ENCODE measurements at places on chromosomes 7 and 10.

- DNase-seq: no peak
Measured at GRCh38 chr7:141291541-141291940, 217.7 kb downstream of the TMEM178B start.

DNA sequence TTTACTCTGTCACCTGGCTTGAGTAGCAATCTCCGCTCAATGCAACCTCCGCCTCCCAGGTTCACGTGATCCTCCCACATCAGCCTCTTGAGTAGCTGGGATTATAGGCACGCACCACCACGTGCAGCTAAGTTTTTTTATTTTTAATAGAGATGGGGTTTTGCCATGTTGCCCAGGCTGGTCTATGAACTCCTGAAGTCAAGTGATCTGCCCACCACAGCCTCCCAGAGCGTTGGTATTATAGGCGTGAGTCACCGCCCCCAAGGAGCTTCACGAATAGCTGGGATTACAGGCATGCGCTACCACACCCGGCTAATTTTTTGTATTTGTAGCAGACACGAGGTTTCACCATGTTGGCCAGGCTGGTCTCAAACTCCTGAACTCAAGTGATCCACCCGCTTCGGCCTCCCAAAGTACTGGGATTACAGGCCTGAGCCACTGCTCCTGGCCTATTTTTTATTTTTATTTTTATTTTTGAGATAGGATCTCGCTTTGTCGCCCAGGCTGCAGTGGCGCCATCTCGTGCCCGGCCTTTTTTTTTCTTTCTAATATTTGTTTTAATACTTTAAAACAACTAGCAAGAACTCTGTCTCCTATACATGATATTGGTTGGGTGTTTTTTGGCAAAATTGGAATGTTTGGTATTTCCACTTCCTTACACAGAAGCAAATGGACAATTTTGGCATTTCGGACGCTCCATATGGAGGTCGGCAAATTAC, 1.1 kb downstream of the EFCAB10 start:
- DNase-seq: no peak

DNA sequence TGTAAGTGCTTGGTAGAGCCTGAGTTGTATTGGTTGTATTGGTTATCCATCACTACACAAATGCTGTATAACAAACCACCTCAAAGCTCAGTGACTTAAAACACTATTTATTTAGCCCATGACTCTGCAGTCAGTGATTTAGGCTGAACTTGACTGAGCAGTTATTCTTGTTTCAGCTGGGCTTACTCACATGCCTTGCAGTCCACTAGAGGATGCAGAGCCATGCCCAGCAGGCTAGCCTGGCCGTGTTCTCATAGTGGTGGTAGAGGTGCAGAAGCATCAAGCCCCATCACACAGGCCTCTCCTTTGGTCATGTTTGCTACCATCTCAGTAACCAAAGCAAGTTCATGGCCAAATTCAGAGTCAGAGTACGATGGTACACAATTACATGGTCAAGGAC, 43.9 kb downstream of the LUC7L2 start:
- no peak for DNase-seq

DNA sequence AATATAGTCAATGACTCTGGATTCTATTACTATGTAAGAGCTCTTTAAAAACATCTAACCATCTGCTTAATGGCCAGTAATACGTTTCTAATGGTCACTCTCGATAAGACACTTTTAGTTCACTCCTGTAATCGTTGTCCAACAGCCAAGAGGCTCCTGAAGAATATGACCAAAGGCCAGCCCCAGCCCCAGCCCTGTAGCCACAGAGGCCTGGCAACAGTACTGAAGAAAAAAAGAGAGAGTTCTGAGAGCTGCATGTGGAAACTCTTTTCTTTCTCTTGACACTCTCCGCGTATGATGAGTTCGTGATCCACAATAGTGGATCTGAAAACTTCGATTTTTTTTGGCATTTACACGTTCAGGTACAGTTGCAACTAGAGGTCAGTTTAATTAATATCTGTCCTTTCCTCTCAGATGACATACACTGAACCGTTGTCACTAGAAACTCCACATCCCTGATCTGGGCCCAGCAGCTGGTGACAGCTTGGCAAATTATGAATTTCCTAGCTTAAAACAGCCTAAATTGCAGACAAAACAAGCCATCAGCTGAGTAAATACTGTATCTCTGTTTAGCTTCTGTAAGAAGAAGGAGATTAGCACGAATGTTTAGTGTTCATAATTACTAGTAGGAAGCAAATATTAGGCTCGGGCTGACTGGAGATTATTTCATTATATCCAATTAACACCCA, 456.7 kb downstream of the LRMDA start:
- no peak for DNase-seq

DNA sequence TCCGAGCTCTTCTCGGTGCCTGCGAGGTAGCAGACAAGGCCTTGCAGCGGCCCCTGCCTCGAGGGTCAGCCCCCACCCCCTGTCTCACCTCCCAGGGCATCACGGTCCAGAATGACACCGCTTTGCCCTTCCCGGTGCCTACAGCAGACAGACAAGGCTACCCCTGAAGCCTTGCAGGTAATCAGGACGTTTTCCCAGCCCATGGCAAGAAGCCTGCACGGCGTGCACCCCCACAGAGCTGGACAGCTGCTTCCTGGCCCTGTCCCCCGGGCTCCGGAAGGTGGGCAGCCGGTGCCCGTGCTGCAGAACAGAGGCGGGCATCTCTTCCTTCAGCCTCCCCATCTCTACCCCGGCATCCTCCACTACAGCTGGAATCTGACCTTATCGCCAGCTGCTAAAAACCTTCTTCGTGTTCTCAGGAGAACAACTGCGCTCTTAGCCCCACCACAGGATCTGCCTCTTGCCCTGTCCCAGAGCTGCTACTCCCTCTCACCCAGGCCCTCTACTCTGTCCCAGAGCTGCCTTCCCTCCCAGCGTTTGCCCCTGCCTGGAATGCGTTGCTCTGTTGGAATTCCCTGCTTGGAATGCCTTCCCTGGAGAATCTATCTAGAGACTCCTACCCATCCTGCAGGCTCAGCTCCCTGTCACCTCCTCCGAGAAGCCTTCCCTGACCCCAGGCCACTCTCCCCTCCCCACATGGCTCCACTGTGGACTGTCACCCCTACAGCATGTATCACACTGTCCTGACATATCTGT, 4.7 kb downstream of the MYL10 start:
- no peak for DNase-seq

GRCh38 chr7:21076574-21076973, 289.9 kb upstream of the SP8 start:
- DNase-seq: no peak

DNA sequence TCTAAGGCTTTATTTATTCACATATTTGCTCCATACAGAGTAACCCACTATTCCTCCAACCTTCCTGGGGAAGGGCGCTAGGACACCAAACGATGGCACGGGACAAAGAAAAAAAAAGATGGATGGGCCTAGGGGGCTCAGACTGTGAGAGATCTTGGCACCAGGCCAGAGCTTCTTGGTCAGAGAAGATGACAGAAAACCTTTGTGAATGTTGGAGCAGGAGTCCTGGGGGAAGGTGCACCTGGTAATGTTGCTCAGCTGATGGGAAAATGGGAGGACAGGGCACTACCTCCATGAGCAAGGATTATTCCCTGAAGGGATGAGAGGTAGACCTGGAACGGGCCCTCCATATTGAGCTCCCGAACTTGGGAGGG, 1.4 kb upstream of the SH3PXD2A start:
- DNase-seq: no peak

- no peak for DNase-seq
Measured at GRCh38 chr10:3825862-3826351, 40.9 kb upstream of the KLF6 start.

DNA sequence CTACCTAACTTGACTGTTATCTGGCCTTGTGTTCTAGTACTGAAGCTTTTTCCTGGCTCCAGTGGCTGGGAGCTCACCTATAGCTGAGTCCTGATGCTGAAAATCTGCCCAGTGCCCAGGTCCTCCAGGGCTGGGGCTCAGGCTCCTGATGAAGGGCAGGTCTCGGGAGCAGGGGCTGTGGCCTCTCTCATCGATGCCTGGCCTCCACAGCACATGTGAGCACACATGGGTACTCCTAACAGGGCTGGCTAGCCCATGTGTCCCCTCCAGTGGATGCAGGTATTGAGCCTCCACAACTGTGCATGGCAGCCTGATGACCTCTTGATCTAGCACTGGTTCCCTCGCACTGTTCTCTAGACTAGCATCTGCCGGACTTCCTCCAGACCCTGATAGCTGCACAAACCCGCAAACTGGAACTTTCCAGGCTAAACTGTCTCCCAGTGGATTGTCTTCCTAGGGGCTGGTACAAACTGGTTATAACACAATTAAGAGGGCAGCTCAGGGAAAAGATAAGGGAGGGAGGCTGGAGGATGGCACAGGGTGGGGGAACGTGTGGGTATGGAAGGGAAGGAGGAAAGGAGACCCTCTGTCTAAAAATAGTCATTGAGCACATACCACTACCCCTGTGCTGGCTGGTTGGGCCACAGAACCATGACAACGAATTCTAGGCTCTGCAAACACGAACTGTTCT, 35.1 kb downstream of the PLAC9 start:
- no peak for DNase-seq

DNA sequence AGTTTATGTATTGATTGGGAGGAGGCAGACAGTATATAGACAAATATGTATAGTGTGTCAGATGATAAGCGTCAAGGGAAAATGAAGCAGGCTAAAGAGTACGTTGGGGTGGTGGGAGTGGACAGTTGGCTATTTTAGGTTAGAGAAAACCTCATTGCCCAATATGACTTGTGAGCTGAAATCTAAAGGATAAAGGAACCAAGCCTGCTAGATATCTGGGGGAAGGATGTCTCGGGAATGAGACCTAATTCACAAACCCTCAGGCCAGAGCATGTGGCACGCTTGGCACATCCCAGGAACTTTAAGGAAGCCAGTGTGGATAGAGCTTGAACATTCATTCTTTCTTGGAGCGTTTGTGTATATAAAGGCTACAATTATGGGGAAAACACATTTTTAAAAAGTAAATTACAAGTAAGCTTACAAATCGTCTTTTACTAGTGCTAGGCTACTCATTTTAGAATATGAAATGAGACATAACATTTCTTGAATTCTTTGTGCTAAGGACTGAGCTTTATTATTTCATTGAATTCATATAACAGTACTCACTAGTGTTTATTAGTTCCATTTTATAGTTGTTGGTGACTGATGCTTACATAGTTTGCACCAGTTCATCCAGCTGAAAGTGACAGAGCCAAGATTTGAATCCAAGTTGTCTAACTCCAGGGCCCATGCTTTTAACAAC, 9.7 kb downstream of the FHIP2A start:
- no peak for DNase-seq

Measured in T-helper 9 cell (primary cell).